ENCODE measurements at places on chromosomes 1 and 21.

DNA sequence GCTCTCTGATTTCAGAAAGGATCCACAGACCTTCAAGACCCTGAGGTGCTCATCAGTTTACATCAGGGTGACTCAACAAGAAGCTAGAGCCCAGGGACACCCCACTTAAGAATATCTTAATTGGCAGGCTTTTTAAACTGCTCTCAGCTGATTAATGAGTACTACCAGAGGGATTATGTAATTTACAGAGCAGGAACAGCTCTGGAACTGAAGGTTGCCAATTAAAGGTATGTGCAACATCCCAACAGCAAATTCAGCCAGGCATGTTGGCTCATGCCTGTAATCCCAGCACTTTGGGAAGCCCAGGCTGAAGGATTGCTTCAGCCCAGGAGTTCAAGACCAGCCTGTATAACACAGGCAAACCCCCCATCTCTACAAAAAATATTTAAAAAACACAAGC, 295.7 kb downstream of the SETD4 start:
- DNase-seq, result no peak

DNA sequence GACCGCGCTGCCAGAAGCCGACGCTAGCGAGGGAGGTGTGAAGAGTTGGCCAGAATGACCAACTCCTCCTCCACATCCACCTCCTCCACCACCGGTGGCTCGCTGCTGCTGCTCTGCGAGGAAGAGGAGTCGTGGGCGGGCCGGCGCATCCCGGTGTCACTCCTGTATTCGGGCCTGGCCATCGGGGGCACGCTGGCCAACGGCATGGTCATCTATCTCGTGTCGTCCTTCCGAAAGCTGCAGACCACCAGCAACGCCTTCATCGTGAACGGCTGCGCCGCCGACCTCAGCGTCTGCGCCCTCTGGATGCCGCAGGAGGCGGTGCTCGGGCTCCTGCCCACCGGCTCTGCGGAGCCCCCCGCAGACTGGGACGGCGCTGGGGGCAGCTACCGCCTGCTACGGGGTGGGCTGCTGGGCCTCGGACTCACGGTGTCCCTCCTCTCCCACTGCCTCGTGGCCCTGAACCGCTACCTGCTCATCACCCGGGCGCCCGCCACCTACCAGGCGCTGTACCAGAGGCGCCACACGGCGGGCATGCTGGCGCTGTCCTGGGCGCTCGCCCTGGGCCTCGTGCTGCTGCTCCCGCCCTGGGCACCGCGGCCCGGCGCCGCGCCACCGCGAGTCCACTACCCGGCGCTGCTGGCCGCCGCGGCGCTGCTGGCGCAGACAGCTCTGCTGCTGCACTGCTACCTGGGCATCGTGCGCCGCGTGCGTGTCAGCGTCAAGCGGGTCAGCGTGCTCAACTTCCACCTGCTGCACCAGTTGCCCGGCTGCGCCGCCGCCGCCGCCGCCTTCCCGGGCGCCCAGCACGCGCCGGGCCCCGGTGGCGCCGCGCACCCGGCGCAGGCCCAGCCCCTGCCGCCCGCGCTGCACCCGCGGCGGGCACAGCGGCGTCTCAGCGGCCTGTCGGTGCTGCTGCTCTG, 1.2 kb downstream of the GPR88 start:
- DNase-seq, result peak; percentile 6

DNA sequence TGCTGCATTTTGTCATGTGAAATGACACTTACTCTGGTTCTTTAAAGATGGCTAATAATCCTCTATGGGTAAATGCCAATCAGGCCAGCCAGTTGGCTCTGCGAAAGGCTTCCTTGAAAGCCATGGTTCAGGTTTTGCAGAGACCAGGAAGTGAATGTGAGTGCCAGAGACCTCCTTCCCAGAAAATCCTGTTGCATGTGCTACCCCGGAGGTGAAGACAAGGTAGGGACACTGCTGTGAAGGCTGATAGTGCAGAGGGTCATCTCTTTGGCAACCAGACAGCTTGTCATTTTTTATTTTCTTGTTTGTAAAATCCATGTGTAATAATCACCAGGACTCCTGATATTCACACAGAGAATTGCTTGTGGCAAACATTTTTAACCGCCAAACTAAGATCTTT, 18.7 kb downstream of the LRRC8D start:
- DNase-seq, result no peak

DNA sequence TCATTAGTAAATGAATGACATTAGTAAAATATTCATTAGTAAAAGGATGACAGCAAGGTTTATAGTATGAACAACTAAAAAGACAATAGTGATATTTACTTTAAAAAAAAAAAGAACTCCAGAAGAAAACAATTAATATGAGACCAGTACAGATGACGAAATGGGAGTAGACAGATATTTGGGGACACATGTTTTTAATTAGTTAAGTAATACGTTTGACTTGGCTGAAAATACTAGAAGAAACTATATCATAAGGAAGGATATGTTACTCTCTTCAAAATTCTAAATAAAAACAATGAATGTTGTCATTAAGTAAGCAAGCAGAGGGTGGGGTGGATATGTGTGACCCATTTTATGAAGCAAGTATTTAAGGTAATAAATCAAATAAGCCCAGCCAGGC, 61.9 kb downstream of the GPATCH2 start:
- DNase-seq, result no peak

Measured in MM.1S (cell line).